Sigmoid colon (tissue), 7 donors: ENCODE measurements at places on chromosomes 1 and 21.

GRCh38 chr1:202305168-202305567, 36.6 kb downstream of the UBE2T start:
- no peak for DNase-seq

DNA sequence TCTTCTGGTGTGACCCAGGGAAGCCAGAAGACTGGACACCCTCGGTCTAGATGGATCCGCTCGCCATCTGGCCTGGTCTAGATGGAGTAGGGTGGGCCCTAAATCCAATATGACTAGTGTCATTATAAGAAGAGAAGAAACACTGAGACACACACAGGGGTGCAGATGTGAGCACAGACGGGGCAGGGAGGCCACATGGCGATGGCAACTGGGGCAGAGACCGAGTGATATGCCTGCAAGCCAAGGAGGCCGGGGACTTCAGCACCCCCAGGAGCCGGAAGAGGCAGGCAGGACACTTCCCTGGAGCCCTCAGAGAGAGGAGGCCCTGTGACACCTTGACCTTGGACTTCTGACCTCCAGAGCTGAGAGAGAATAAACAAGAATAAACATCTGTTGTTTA, 5.6 kb upstream of the TFF3 start:
- DNase-seq = peak; percentile 53

DNA sequence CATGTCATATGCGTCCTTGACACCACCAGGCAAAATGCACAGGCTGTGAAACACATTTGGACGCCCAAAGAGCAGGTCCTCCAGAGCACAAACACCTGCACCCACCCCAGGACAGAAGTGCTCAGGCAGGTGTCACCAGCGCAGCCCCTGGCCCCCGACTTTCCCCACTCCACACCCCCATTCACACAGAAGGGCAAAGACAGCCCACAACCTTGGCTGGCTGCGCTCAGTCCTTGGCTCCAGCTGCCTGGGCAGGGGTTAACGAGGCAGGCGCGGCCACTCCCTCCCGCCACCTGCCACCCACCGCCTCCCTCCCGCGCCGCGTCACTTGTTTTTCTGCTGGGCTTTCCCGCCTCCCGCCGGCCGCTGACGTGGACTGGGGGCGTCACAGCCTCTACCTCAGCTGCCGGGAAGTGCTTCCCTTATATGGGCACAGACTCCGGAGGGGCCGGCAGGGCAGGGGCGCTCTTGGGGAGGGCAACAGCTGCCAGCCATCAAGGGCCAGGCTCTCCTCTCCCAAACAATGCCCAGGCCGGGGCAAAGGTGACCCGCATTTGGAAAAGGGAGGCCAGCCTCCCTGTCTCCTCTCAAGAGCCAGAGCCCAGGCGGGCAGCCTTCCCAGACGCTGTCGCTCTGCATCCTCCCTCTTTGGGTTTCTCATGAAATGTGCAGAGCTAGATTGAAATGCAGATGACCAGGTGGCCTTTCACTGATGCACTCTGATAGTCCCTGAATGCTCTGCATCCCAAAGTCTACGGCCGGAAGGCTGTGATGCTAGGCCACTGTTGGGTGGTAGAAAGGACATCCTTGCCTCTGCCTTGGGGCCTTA, 14.8 kb upstream of the BTG2 start:
- DNase-seq = peak; percentile 99

DNA sequence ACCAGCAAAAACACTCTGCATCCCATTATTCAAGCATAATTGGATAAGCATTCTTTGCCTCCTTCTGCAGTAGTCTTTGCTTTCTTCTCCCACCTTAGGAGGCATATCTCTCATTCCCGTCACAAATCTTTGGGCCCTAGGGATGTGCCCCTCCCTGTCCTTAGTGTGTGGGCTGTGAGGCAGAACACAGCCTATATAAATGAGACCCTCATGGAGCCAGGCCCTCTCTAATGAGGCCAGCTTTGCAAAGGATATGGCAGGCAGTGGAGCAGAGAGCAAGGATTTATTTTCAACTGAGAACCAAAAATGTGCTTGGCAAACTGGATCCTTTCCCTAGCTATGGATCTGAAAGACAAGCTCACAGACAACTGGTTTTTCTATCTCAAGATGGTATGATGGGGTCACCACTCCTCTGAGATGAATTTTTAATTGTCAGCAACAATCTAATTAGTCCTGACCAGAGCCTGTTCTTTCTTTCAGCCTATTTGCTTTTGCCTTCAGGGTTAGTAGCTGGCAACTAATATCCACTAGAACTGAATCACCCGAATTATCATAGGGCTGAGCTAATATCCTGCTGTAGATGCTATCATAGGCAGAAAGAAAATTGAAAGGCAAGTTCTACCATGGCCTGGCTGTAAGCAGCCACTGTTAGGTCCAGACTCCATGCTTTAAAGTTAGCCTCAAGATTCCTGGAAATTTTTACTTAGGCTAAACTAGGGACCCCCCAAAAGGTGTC, 134.2 kb downstream of the SYT2 start:
- DNase-seq = no peak

- DNase-seq = no peak
These were observed 16.7 kb downstream of the KDM1A start for GRCh38 chr1:23035823-23036452.

DNA sequence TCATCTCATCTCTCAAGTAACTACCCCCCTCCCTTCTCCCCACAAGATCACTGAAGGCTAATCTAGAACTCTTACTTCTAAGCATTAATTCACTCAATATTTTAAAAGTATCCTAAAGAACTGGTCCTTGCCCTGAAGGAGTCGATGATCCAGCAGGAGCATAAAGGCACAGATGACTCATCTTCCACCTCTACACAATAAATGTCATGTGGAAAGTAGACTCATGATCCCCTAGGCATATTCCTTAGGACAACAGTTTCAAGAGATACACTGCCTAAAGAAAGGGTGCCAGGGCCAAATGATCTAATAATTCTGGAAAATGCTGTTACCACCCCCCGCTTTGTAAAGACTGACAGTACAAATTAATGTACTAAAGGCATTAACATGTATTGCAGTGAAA, 85.8 kb upstream of the DIRAS3 start:
- no peak for DNase-seq
